Calu3 (cell line): ENCODE measurements at places on chromosomes 7 and 10. TPM values are rescaled to one million over a fixed set of nuclear protein-coding genes. Genes with fewer than 3 reads are reported as not detected.

The CALCR gene
- total RNA-seq = not detected in 2 replicates

The NUDT13 gene
- 0.76 and 0.78 TPM in 2 replicates for total RNA-seq

The SLC26A3 gene
- total RNA-seq = not detected in 2 replicates

The FANK1 gene
- total RNA-seq = 0.85 and 1.6 TPM in 2 replicates

The PTPRZ1 gene
- 4.9 and 5.8 TPM in 2 replicates for total RNA-seq

The SPACDR gene
- total RNA-seq = 4.5 and 9.1 TPM in 2 replicates

The SRGN gene
- not detected in 2 replicates for total RNA-seq

DNA sequence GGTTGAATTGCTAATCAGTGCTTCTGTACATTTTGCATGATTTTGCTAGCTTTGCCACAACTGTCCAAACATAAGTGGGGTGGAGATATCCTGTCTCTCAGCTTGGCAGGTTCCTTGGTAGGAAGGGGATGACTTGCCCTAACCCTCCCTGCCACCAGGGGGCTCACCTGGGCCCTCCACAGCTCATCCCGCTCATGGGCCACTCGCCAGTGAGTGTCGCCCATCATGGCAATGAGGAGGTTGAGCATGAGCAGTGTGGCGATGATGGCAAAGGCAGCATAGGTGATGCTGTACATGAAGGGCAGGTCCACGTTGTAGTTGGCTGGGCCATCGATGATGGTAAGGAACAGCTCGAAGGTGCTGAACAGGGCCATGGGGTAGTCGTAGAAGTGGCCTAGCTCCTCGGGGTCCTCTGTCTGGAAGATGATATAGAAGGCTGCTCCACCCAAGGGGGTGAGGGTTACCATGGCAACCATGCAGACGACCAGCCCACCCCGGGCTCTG, 12.2 kb downstream of the TRPV6 start:
- H3K36me3 ChIP-seq = no peaks in the 10 kb centered on the region
- peaks cover 66% of the 10 kb centered on the region for H3K27me3 ChIP-seq
- no peaks in the 10 kb centered on the region for H3K4me1 ChIP-seq

- H3K27ac ChIP-seq = no peak overlapping the region
- no peaks in the 10 kb centered on the region for H3K4me1 ChIP-seq
- no peak overlapping the region for H3K4me3 ChIP-seq
- H3K27me3 ChIP-seq = no peaks in the 10 kb centered on the region
- peaks cover 17% of the 10 kb centered on the region for H3K36me3 ChIP-seq
These were observed 19.6 kb upstream of the ANLN start for GRCh38 chr7:36370046-36370445.

GRCh38 chr7:8246020-8246419, 15.9 kb downstream of the ICA1 start:
- no peaks in the 10 kb centered on the region for H3K36me3 ChIP-seq
- H3K4me1 ChIP-seq = no peaks in the 10 kb centered on the region
- DNase-seq = no peak

GRCh38 chr7:113996405-113996804, 77.6 kb upstream of the PPP1R3A start:
- no peaks in the 10 kb centered on the region for H3K36me3 ChIP-seq
- DNase-seq = no peak
- H3K27ac ChIP-seq = no peak overlapping the region
- no peaks in the 10 kb centered on the region for H3K27me3 ChIP-seq

DNA sequence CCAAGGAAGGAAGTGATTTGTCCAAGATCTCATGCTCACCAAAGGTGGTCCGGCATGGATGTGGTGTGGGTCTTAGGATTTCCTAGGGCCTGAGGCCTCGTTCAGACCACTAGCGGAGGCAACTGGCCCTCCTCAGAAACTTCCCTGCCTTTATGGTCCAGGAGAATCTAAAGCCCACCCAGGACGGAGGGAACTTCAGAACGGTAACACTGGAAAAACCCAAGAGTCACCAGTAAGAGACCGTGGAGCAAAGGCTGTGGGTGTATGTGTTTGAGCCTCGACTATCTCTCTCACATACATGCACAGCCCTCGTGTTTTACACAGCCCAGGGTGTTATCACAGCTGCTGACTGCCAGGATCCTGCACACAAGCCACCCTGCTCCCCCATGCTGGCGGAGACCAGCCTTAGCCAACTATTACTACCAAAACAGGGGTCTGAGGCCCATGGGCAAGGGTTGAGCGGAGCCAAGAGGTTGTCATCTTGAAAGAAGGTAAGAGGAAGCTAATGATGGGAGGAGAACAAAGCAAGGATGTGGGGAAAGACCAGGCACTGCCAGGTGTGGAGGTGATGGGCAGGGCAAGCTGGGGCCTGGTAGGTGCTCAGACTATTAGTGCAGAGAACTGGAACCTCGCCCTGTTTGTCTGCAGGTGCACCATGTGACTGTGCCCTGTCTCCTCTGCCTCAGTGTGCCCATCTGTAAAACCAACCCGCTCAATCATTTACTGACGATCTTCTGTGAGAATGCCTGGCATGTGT, 170.2 kb upstream of the ZMIZ1 start:
- DNase-seq = no peak
- peaks cover 20% of the 10 kb centered on the region for H3K27me3 ChIP-seq
- no peak overlapping the region for H3K27ac ChIP-seq
- H3K4me1 ChIP-seq = no peaks in the 10 kb centered on the region
- no peaks in the 10 kb centered on the region for H3K36me3 ChIP-seq

GRCh38 chr10:21943633-21944265, 59.8 kb downstream of the DNAJC1 start:
- H3K27ac ChIP-seq = no peak overlapping the region
- H3K4me1 ChIP-seq = no peaks in the 10 kb centered on the region
- no peak overlapping the region for H3K4me3 ChIP-seq
- H3K27me3 ChIP-seq = no peaks in the 10 kb centered on the region
- DNase-seq = no peak

GRCh38 chr10:113023017-113023416, 73.0 kb downstream of the TCF7L2 start:
- H3K27ac ChIP-seq = no peak overlapping the region
- DNase-seq = no peak
- no peak overlapping the region for H3K4me3 ChIP-seq
- H3K36me3 ChIP-seq = peaks cover 15% of the 10 kb centered on the region
- no peaks in the 10 kb centered on the region for H3K27me3 ChIP-seq

- no peak overlapping the region for H3K4me3 ChIP-seq
- DNase-seq = no peak
- no peaks in the 10 kb centered on the region for H3K27me3 ChIP-seq
- H3K4me1 ChIP-seq = no peaks in the 10 kb centered on the region
These were observed 166.8 kb downstream of the SORCS1 start for GRCh38 chr10:106997721-106998120.

DNA sequence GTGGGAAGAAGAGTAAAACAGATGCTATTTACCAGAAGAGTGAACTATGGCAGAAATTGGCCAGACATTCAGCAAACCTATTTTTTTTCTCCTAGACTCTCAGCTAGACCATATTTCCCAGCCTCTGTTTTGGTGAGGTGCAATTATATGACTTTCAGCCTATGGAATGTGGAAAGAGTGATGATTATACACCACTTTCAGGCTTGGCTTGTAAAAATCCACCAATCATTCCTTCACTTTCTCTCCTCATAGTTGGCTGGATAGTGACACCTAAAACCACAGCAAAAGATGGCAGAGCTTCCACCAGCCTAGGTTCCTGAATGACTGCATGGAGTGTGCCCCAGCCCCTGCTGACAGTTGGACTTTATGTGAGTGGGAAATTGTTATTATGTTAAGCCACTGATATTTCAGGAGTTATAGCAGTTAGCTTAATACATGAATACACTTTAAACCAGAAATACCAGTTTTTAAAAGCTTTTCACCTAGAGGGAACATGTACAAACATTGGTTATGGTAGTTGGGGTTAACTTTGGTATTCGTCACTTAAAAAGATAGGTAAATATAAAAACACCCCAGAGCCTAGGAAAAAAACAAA, 19.1 kb upstream of the TNKS2 start:
- peaks cover 5% of the 10 kb centered on the region for H3K4me1 ChIP-seq
- H3K27me3 ChIP-seq = peaks cover 27% of the 10 kb centered on the region
- no peak overlapping the region for H3K4me3 ChIP-seq
- H3K27ac ChIP-seq = no peak overlapping the region

- DNase-seq = no peak
- H3K27me3 ChIP-seq = no peaks in the 10 kb centered on the region
- H3K27ac ChIP-seq = no peak overlapping the region
- no peak overlapping the region for H3K4me3 ChIP-seq
- H3K4me1 ChIP-seq = no peaks in the 10 kb centered on the region
- no peaks in the 10 kb centered on the region for H3K36me3 ChIP-seq
These were observed 32.1 kb upstream of the PTPN12 start for GRCh38 chr7:77504951-77505350.

DNA sequence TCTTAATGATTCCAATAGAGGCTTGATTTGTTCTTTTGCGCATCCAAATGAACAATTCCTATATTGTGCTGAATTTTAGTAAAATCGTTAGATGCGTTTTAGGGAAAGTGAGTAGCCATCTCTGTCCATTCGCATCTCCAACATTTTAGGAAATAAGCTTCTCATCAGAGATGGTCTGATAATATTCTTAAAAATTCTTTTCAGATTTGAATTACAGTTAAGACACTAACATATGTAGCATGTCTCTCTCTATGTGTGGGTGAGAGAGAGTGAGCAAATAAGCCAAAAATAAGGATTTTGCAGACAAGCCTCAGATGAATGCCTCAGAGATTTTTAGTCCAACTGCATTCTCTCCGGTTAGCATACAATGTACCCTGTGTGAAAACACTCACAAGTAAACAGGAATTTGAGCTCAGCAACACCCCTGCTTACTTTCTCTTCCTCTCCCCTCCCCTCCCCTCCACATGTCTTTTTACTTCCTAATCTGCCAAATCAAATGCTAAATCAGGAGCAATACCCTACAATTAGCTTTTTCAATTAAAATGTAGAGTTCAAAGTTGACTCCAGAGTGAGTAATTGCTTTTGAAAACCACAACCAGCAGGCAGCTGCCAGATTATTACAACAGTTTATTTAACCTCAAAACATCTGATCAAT, 354.4 kb downstream of the CRPPA start:
- no peak for DNase-seq
- no peaks in the 10 kb centered on the region for H3K36me3 ChIP-seq
- H3K27ac ChIP-seq = no peak overlapping the region
- no peak overlapping the region for H3K4me3 ChIP-seq

- H3K4me3 ChIP-seq = no peak overlapping the region
- H3K36me3 ChIP-seq = no peaks in the 10 kb centered on the region
- DNase-seq = no peak
- H3K27me3 ChIP-seq = no peaks in the 10 kb centered on the region
These were observed 249.3 kb upstream of the POM121L12 start for GRCh38 chr7:52786174-52786573.

DNA sequence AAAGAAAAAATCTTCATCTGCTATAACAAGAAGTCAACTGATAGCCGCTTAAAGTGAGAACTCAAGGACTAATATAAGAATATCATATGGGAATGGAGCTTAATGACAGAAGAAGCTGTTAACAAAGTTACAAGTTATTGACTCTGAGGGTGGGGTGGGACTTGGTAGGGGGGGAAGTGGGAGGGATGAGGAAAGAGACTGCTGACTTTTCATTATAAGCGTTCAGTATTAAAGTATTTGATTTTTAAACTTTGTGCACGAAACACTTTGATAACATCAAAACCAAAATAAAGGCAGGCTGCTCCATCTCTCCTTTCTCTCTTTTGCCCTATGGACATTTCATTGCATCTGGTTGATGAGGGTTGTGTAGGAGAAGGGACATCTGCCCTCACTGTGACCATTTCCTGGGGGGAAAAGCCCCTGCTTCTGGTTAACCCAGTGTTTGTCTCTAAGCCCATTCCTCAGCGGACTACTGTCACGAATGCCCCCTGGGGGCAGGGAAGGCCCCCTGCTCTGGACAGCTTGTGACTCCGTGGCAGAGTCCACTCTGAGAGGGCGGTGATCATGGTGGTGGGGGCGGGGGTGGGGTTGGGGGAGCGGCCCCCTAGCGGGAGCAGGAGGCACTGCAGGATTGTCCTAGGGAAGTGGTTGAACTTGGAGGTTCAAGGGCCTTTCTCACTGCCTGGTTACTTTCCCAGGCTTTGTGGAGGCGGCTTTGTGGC, 17.4 kb downstream of the SLC13A4 start:
- H3K4me1 ChIP-seq = no peaks in the 10 kb centered on the region
- no peak overlapping the region for H3K4me3 ChIP-seq
- peaks cover 1% of the 10 kb centered on the region for H3K36me3 ChIP-seq
- no peaks in the 10 kb centered on the region for H3K27me3 ChIP-seq

DNA sequence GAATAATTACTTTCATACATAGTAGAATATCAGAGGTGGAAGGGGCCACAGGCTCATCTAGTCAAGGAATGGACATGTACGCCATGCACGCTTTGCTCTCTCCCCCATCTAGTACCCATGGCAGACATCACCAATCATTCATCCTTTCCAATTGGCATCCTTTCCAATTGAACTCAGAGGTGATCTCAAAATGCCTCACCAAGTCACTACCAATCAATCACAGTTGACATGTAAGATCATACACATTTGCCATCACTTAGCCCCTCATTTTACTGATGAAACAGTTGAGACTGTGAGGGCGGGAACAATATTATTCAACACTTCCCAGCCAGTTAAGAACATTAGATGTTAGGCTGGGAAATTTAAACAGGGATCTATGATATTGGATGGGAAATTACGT, 308.4 kb downstream of the FGFR2 start:
- H3K36me3 ChIP-seq = no peaks in the 10 kb centered on the region
- no peaks in the 10 kb centered on the region for H3K27me3 ChIP-seq
- DNase-seq = no peak
- H3K4me1 ChIP-seq = peaks cover 12% of the 10 kb centered on the region

DNA sequence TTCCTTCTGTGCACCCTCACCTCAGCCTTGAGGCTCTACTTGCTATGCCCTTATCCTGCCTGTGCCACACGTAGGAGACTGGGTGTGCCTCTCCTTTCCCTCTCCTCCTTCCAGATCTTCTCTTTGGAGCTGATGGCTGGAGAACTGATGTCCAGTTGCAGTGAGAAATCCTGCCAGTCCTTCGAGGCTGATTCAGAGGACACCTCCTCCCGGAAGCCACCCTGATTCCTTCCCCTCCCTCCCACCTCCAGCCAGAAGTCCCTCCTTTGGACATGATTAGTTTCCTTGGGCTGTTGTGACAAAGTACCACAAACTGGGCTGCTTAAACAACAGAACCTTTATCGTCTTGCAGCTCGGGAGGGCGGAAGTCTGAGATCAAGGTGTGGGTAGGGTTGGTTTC, 161.5 kb downstream of the LYZL1 start:
- no peaks in the 10 kb centered on the region for H3K27me3 ChIP-seq
- H3K36me3 ChIP-seq = peaks cover 11% of the 10 kb centered on the region
- no peak overlapping the region for H3K27ac ChIP-seq
- H3K4me3 ChIP-seq = no peak overlapping the region
- H3K4me1 ChIP-seq = peaks cover 13% of the 10 kb centered on the region
- no peak for DNase-seq

GRCh38 chr10:944034-944831, 12.7 kb upstream of the LARP4B start:
- H3K4me1 ChIP-seq = peaks cover 9% of the 10 kb centered on the region
- no peak overlapping the region for H3K4me3 ChIP-seq
- H3K27me3 ChIP-seq = no peaks in the 10 kb centered on the region
- no peaks in the 10 kb centered on the region for H3K36me3 ChIP-seq
